Stimulated activated CD8-positive, alpha-beta memory T cell treated with anti-CD3 and anti-CD28 coated beads, Interleukin-4, amount 100 ng/mL, for 1 hour (primary cell): ENCODE measurements at places on chromosomes 7 and 10.

- no peak for DNase-seq
Observed at GRCh38 chr10:35074266-35074665, 15.9 kb downstream of the CUL2 start.

GRCh38 chr10:85618841-85619240 lies 747.8 kb downstream of the GRID1 start:
- DNase-seq, result no peak

- no peak for DNase-seq
Observed at GRCh38 chr7:150461520-150461919, 11.1 kb downstream of the GIMAP8 start.

- DNase-seq, result no peak
Observed at GRCh38 chr10:22821501-22821900, 106.4 kb upstream of the ARMC3 start.

DNA sequence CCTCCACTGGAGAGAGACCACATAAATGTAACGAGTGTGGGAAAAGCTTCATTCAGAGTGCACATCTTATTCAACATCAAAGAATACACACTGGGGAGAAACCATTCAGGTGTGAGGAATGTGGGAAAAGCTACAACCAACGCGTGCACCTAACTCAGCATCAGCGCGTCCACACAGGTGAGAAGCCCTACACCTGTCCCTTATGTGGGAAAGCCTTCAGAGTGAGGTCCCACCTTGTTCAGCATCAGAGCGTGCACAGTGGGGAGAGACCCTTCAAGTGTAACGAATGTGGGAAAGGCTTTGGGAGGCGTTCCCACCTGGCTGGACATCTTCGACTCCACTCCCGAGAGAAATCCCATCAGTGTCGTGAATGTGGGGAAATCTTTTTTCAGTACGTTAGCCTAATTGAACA lies 20.6 kb downstream of the FAM200A start:
- DNase-seq, result no peak

GRCh38 chr7:1924258-1924817 lies 254.3 kb downstream of the ELFN1 start:
- DNase-seq, result no peak

- DNase-seq, result no peak
Observed at GRCh38 chr7:45983720-45984255, 62.7 kb upstream of the IGFBP3 start.

DNA sequence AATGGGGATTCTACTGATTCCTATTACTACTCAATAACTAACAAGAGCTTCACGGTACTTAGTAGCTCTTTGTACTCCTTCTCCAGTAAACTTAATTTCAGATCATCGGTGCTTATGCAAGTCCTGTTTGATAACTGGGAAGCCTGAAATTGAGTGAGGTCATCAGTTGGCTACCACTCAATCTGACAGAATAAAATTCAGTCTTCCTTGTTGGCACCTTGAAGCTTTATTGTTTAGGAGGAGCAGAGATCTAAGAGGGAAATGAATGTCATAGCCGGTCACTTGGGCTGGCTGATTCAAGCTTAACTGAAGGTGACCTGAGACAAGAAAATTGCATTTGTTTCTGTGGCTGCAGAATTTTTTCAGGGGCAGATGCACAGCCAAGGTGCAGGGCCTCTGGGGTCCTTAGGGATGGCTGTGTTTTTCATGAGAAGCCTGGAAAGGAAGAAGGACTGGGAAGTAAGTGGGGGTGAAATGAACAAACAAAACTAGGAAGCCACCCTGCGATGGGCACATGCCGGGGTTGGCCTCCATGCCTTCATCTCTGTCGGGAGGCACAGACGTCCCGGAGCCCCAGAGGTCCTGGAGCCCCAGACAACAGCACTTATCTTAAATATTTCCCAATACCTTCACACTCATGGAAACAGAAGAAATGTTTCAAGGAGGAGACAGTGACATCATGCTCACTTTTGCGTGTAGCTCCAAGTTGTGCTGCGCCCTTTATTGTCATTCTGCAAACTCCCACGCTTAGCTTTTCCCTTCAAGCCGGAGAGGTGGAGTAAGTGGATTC lies 85.0 kb upstream of the KIF5B start:
- no peak for DNase-seq

- no peak for DNase-seq
Observed at GRCh38 chr7:24366876-24367275, 82.9 kb downstream of the NPY start.

DNA sequence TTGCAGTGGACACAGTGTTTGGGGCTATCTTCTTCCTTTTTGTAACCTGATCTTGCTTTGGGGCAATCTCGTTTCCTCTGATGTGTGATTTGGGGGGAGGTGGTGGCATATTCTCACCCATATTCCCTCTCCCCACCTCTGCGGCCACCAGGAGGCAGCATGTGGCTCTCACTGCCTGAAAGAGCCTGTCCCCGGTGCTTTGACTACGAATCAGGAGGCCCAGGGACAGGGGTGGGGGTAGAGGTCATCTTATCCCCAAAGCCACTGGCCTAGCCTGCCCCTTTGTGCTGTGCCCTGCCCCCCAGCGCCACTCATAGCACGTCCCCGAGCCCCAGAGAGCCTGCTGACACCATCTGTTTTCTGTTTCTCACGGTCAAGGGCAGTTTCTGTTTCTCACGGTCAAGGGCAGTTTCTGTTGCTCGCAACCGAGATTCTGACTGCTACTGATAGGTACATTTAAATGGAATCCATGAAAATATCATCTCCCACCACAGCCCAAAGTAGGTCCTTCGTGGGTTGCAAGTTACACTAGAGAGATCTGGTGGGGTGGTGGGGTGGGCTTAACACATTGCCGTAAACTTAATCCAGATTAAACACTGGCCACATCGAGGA lies 28.2 kb downstream of the PHYH start:
- no peak for DNase-seq

DNA sequence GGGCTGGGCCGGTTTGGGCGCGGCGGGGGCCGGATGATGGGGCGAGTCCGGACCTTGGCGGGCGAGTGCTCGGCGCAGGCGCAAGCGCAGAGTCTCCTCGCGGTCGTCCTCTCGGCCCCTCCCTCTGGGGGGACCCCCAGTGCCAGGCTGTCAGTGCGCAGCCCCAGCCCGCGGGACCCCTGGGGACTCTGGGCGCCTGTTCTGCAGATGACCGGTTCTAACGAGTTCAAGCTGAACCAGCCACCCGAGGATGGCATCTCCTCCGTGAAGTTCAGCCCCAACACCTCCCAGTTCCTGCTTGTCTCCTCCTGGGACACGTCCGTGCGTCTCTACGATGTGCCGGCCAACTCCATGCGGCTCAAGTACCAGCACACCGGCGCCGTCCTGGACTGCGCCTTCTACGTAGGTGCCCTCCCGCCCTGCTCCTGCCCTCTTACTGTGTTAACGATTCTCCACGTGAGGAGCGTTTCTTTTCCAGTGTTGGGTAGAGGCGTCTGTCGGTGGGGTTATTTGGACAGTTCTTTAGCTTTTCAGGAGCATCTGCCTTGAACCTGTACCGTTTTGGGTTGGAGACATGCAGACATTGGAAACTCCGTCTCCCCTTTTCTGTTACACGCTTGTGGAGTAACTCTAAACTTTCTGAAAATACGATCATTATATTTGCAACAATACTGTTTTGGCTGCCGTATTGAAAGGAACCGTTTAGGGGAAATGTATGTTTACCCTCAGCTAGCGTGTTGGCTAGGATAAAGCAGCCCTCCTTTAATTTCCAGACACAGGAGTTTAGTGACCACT lies 706 bp downstream of the BUB3 start:
- DNase-seq, result no peak

DNA sequence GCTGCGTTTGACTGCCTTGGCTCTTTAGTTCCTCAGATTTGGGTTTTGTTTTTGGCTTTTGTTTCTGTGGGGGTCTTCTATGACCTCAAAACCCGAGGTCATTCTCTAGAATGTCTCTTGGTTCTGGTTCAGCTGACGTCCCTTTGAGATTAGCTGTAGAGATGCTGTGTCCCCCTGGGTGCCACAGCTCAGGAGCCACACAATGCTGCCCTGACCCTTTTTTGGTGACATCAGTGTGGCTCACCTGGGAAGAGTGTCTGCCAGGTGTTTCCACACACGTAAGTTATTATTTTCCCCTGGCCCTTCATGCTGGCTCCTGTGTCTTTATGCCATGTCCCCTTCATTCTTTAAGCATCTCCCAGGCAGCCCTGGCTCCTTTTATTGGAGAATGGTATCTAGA lies 89.8 kb upstream of the DDC start:
- no peak for DNase-seq

DNA sequence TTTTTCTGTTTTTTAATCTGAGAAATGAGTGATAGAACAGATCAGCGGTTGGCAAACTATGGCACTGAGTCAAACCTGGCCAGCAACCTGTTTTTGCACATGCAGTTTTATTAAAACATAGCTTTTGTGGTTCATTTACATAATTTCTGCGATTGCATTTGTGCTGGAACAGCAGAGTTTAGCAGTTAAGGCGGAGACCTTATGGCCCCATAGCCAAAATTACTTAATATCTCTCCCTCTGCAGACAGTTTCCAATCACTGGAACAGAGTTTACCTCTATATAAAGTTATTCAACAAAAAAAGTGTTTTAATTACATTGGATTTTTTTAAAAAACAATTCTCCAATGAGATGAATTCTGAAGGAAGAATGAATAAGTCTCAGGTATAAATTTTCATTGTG lies 212.1 kb downstream of the DGKB start:
- DNase-seq, result no peak

- DNase-seq, result no peak
Observed at GRCh38 chr10:50312464-50313437, 61.4 kb upstream of the ASAH2 start.

DNA sequence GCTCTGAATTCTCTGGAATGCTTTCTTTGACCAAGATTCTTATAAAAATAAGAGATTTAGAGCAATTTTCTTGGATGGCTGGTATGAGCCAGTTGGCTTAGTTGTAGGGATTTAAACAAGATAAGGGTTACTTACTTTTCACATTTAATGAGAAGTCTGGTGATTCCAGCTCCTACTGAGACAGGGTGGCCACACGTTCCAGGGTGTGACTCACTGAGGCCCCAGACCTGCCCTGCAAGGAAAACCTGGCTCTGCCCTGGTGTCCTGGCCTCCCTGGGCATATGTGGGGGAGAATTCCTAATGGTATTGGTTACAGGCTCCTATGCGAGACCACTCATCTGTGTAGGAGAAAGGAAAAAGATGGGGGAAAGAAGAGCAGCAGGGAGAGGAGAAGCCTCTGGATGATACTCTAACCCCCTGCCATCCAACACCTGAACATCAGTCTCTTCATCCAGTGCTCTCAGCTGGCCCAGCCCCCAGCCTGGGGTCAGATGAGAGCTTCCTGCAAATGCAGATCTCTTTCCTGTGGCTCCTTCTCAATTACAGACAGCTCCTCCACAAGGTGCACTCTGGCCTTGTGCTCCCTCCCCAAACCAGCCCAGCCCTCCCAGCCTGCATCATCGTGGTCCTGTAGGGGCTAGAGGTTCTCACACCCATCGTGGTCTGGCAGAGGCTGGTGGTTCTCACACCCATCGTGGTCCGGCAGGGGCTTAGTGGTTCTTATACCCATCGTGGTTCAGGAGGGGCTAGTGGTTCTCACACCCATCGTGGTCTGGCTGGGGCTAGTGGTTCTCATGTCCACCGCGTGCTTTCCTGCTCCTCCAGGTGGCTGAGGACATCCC lies 139.9 kb downstream of the EGFR start:
- DNase-seq, result no peak

DNA sequence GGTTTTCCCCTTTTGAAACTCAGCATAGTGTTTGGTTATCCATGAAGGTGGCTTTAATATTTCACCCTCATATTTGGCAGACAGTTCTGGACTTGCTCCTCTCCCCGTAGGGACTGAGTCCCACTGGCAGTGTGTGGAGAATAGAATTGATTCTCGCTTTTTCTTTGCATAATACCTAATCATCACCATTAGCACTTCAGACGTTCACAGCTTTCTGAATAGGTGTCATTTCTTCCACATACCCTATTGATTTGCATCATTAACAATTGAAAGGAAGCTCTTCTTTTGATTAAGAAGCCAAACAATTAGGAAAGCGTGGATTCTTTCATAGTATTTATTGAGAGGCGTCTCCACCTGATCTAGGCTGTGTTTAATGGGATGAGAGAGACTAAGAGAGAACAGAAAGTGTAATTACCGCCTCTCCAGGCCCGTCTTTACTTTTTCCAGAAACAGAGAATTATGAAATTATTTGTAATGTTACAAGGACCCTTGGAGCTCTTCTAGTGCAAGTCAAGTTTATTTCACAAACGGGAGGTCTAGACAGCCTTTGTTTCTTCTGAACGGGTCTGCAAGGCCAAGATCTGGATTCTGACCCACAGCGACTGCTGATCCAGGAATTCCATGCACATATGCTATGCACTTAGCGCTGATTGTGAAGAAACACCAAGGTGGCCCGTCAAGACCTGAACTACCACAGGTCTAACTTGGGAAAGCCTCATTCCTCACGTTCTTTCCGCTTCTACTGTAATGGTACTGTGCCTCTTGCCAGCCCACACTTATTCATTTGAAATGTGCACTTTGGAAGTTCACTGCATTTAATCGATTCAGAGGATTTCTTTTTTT lies 249.9 kb upstream of the C7orf33 start:
- DNase-seq, result no peak

- no peak for DNase-seq
Observed at GRCh38 chr7:90661290-90662151, 65.4 kb downstream of the CDK14 start.

GRCh38 chr7:156158693-156159092 lies 346.4 kb upstream of the SHH start:
- DNase-seq, result no peak

- no peak for DNase-seq
Observed at GRCh38 chr7:44322631-44323363, 2.6 kb downstream of the CAMK2B start.

- no peak for DNase-seq
Observed at GRCh38 chr7:84105586-84105985, 89.0 kb downstream of the SEMA3A start.
